ENCODE measurements at places on chromosomes 1 and 21. TPM values are rescaled to one million over a fixed set of nuclear protein-coding genes. Genes with fewer than 3 reads are reported as not detected.

Gene C1orf21
- total RNA-seq = 11.4 TPM

Gene FAM72C
- 5.8 TPM for total RNA-seq

Gene CAMK1G
- total RNA-seq = 0.14 TPM

Gene LRRC8C
- 16.9 TPM for total RNA-seq

Gene FMO3
- total RNA-seq = not detected

Gene EGLN1
- total RNA-seq = 47.8 TPM

Gene FAAP20
- 36.8 TPM for total RNA-seq

Gene TBX19
- 0.83 TPM for total RNA-seq

Gene GPR52
- not detected for total RNA-seq

Gene HAO2
- not detected for total RNA-seq

Gene DIO1
- total RNA-seq = not detected

Gene PGD
- 1,170 TPM for total RNA-seq

Gene CCDC185
- total RNA-seq = 0.08 TPM

Gene CGN
- 1.1 TPM for total RNA-seq

Gene UBXN10
- not detected for total RNA-seq

Gene OPRD1
- total RNA-seq = 0.05 TPM

Gene KRTAP19-2
- not detected for total RNA-seq

Gene GJB3
- total RNA-seq = 6.2 TPM

Gene SAMD11
- 37.1 TPM for total RNA-seq

Gene RHBG
- not detected for total RNA-seq

Gene ARHGEF19
- 6.5 TPM for total RNA-seq

Gene KLHDC9
- total RNA-seq = 2.2 TPM

Gene GNG5
- total RNA-seq = 177 TPM

Gene PRRX1
- not detected for total RNA-seq

Gene ARPC5
- 201 TPM for total RNA-seq

Gene HPCAL4
- 0.24 TPM for total RNA-seq
